ENCODE measurements at places on chromosomes 16 and 17.

- DNase-seq: peak; percentile 72
Measured at GRCh38 chr17:64780096-64781013, 118.2 kb upstream of the SMURF2 start.

- DNase-seq: no peak
Measured at GRCh38 chr17:42514867-42515266, 21.2 kb upstream of the NAGLU start.

DNA sequence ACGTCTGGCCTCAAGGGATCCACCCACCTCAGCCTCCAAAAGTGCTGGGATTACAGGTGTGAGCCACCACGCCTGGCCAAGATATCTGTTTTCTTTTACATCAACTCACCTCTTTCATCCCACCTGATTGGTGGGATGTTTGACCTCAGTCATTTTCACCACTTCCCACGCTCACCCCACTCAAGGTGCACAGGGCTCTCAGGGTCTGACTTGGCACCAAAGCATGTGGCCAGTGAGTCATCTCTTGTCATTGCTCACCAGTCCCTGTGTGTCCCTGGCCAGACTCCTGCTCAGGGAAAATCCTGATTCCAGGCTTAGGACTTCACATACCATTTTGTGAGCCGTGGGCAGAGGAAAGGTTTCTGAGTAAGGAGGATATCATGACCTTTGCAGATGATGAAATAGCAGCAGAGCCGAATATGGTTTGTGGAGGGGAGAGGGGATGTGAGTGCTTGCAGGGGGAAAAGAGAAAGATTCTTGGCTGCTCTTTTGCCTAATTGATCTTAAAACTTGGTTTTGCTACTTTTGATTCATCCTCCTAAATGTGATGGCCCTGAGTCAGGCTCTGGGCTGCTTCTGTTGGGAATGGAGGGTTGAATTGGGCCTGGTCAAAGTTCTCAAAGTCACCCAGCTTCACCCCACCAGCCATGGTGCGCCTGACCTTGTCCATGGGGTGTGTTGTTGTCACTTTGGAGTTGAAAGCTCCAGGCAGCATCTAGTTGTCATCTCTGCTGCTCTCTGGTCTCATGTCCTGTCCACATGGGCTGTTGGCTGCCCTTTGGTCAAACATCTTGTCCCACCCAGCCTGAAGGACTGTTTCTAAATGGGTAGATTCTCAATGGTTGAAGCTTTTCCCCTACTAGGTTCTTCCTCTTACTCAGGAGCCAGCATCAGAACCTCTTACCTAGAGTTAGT lies 6.0 kb upstream of the KCNH6 start:
- DNase-seq: no peak

DNA sequence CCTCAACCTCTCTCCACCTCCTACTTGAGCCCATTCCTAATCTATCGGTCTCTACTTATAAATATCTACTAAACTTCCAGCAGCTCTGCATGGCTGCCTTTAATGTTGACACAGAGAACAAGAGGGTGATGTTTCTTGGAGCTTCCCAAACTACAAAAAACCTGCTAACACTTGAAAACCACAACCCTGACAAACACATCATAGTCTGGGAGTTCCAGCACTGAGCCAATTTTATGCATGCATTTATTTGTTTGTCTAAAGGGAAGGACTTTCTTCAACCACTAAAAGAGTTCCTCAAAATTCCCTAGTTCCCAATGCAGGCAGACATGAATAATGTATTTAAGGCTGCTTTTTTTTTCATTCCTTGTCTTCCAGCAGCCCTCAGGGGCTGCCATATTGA lies 331.8 kb upstream of the XYLT1 start:
- DNase-seq: no peak

DNA sequence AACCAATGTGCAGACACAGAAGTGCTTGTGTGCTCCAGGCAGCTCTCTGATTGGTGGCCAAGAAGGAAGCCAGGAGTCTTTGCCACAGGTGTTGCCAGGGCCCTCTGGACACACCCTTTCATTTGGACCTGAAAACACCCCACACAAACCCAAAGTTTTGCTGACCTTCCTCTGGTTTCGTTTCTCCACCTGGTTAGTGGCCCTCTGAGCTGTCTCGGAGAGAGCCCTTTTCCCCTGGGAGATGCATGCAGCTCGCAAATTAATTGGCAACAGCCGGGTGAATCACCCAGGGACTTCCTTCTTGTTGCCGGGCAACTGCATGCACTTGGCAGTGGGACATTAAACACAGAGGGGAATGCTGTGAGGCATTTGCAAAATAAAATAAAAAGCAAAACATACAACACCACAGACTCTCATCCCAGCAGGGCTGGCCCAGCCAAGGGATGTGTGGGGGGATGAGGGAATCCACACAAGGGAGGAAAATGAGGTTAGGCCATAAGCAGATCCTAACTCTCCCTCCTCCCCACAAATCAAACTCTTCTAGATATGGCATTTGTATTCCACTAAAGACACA lies 286.6 kb downstream of the SOX9 start:
- DNase-seq: no peak

DNA sequence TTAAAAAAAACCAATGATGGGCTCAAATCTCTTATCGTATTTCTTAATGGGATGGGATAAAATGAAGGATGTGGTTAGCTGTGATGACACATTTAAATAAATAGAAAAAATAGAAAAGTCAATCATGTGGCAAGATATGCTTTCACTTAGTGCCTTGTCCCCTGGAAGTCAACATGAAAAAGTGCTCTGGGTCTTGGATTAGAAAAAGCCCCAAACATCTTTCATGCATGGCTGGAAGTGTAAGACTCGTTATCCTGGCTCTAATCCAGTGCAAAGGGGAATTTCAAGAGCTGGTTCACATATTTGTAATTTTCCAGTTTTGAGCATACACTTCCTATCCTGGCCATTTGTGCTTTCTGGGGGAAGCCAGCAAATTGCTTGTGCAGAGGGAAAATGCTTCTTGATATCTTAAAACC lies 160.9 kb downstream of the MAP2K6 start:
- DNase-seq: no peak

DNA sequence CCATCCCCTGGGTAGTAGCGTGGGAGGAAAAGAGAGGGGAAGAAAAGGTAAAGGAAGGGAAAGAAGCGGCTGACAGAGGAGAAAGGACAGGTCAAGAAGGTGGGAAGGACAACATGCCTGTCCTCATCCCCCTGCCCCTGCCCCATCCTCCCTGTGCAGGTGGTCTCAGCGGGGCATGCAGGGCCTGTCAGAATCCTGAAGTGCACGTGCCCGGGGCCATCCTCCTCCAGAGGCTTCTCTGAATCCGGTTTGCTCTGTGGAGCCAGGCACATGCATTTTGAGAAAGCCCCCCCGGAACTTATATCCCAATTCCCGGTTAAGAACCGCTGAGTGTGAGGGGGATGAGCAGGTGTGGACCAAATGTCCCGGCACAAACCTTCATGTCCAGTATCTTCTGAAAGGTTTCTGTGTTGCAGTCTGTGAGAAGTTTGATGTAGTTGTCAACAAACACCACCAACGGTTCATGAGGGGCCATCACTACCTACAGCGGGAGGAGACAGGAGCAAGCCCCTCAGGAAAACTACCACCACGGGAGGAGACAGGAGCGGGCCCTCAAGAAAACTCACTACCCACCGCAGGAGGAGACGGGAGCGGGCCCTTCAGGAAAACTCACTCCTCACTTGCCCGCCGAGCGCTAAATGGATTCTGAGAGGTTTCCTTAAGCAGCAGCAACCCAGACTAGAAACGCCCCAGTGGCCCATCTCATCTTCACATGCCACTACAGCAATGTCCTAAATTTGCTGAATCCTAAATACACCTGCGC lies 167.0 kb upstream of the RPH3AL start:
- DNase-seq: no peak

- DNase-seq: no peak
Measured at GRCh38 chr17:66375121-66375520, 72.7 kb downstream of the PRKCA start.

GRCh38 chr16:28562199-28562598 lies 8.5 kb downstream of the SGF29 start:
- DNase-seq: no peak

DNA sequence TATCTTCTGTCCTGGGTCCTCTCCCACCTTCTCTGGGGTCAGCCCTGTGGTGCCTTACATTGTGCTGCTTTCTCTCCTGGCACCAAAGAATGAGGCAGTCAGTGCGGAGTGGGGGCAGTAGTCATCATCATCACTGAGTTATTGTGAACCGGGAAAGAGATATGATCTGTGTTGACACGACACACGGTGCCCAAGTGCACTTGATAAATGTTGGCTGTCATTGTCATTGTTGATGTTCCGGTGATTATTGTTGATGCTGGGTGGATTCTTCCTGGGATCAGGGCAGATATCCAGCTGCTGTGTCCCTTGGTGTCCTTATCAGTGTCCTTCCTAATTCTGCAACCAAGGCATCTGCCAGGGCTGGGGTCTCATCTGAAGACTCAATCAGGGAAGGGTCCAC lies 121.7 kb downstream of the ABCC6 start:
- DNase-seq: no peak

DNA sequence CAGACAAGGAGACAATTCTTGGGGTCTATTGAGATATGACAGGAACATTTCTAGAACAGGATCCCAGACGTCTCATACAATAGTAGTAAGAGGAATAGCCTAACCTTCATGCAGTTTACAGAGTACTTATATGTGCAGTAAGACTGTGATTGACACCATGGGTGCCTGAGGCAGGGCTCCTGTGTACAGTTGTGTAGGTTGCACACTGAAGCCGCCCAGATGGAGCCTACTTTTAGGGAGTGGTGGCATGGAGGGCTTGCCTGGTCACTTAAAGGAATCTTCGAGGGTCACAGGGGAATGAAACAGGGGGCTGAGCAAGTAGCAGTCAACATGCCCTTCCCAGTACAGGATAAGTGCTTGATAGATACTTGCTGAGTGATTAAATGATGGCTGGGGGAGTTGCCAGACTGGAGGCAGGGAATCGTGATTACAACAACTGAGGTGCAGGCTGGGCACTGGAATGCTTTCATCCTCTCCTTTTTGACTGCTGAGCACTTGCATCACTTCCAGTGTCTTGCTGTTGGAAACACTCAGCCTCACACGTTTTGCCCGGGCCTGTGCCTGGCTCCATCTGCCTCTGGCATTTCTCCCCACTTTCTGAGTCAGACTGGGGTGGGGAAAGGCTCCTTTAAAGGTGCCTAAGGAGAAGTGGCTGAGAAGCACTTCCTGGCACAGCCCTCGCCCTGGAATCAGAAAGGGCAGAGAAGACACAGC lies 71.0 kb downstream of the COPRS start:
- no peak for DNase-seq
